WTC11 (cell line): ENCODE measurements at places on chromosomes 3 and 15. TPM values are rescaled to one million over a fixed set of nuclear protein-coding genes. Genes with fewer than 3 reads are reported as not detected.

ANAPC13 gene
- 28.8 to 29.7 TPM (median 29.6 TPM) in 3 replicates for total RNA-seq

USP50 gene
- total RNA-seq, result not detected in 3 replicates

MST1R gene
- total RNA-seq, result 5.1 to 6.2 TPM (median 5.6 TPM) in 3 replicates

DAPK2 gene
- total RNA-seq, result 1.0 to 2.3 TPM (median 1.5 TPM) in 3 replicates

LDHAL6B gene
- total RNA-seq, result not detected in 3 replicates

CAMK2N2 gene
- 10.5 to 13.1 TPM (median 11.5 TPM) in 3 replicates for total RNA-seq

TOPBP1 gene
- 34.3 to 36.2 TPM (median 34.4 TPM) in 3 replicates for total RNA-seq

EXD1 gene
- 0.26 to 0.44 TPM (median 0.37 TPM) in 3 replicates for total RNA-seq

CPN2 gene
- 0.09 to 0.14 TPM in 2 of 3 replicates, not detected in the other for total RNA-seq

CELSR3 gene
- total RNA-seq, result 27.9 to 35.7 TPM (median 32.7 TPM) in 3 replicates

GOLGA8Q gene
- total RNA-seq, result 0.50 TPM in 1 of 3 replicates, not detected in the others

CX3CR1 gene
- 0.07 to 0.37 TPM (median 0.11 TPM) in 3 replicates for total RNA-seq

GRAMD2A gene
- total RNA-seq, result 1.8 to 2.6 TPM (median 1.9 TPM) in 3 replicates

SQOR gene
- total RNA-seq, result 0.44 to 0.72 TPM (median 0.69 TPM) in 3 replicates

SEMA3F gene
- 49.0 to 52.0 TPM (median 52.0 TPM) in 3 replicates for total RNA-seq

DNAH1 gene
- total RNA-seq, result 1.5 to 3.7 TPM (median 2.8 TPM) in 3 replicates

TBC1D21 gene
- not detected in 3 replicates for total RNA-seq

P3H2 gene
- 29.4 to 39.9 TPM (median 36.2 TPM) in 3 replicates for total RNA-seq

FAIM gene
- total RNA-seq, result 4.8 to 6.4 TPM (median 5.4 TPM) in 3 replicates

EIF2B5 gene
- total RNA-seq, result 36.6 to 42.3 TPM (median 38.0 TPM) in 3 replicates

POTEB gene
- not detected in 3 replicates for total RNA-seq

EPHA3 gene
- 0.32 to 0.74 TPM (median 0.41 TPM) in 3 replicates for total RNA-seq

THSD4 gene
- 7.8 to 11.7 TPM (median 8.2 TPM) in 3 replicates for total RNA-seq

KNG1 gene
- total RNA-seq, result 0.13 to 0.44 TPM (median 0.34 TPM) in 3 replicates
